ENCODE measurements at places on chromosomes 1 and 21. TPM values are rescaled to one million over a fixed set of nuclear protein-coding genes. Genes with fewer than 3 reads are reported as not detected.

- DNase-seq: peak; percentile 37
These were observed 1.1 kb downstream of the CRCT1 start for GRCh38 chr1:152515434-152515783.

DNA sequence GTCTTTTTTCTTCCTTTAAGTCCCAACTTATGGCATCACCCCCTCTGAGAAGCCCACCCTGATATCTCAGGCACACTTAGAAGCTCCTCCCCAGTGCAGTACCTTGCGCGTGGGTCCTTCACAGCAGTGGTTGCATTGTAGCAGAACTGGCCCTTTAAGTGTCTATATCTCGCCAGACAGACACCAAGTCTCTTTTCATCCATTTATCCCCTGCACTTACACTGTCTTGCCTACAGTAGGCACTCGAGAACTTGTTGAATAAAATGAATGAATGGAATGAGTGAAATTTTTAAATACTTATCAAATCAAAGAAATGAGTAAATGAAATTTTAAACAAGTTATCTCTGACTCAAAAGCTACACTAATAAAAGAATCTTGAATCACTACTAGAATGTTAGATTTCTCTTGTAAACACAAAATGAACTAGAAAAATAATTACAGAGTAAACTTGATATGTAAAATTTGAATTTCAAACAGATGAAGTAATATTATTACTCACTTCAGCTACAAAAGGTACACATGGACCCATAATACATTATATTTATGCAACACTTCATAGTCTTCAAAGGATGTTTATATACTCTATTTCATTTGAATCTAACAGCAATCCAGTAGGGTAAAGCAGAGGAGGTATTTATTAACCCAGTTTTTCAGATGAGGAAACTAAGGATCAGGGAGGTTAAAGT is 54.7 kb upstream of the MAN1A2 start:
- no peak for DNase-seq

GRCh38 chr1:117244306-117244705 is 33.6 kb upstream of the VTCN1 start:
- no peak for DNase-seq

Gene RHD
- not detected for polyA plus RNA-seq

Gene GBP5
- polyA plus RNA-seq: 0.08 TPM

Gene CDA
- polyA plus RNA-seq: 0.11 TPM

- DNase-seq: no peak
These were observed 3.3 kb downstream of the WNT3A start for GRCh38 chr1:228009828-228010775.

DNA sequence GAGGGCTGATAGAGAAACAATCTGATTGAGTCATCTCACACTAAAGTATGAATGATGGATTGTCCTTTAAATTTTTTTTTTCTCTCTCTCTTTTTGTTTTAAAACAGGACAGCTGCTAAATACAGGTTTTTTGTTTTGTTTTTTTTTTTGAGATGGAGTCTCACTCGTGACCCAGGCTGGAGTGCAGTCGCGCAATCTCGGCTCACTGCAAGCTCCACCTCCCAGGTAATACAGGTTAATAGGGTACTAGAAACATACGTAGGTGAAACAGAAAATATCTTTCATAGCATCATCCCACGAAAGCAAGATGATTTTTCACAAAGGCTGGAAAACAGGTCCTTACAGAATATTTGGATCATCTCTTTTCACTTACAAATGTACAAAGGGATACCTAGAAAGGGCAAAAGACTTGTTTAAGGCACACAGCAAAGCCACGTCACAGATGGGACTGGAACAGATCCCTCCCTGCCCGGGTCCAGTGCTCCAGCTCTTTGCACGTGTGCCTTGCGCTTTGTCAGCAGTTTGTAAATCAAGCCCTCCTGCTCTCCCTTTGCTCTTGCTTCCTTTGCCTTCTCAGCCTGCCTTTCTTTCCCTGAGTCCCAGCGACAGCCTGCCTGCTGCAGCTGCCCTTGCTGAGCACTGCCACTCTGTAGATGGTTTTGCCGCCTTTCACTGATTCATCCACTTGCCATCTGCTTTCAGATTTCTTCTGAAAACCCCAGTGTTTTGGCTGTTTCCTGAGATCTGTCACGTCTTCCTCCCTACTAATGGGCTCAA is 171.3 kb upstream of the BEND5 start:
- DNase-seq: peak; percentile 4

Gene RGS8
- polyA plus RNA-seq: not detected

Gene CCDC30
- 0.94 TPM for polyA plus RNA-seq

Gene TRIM67
- not detected for polyA plus RNA-seq

Gene SYT6
- polyA plus RNA-seq: not detected

GRCh38 chr1:178818416-178818815 is 52.5 kb downstream of the ANGPTL1 start:
- no peak for DNase-seq

GRCh38 chr1:197247465-197247864 is 20.6 kb upstream of the CRB1 start:
- no peak for DNase-seq

Gene COA7
- 13.7 TPM for polyA plus RNA-seq

GRCh38 chr1:14955976-14956375 is 197.6 kb upstream of the TMEM51 start:
- DNase-seq: no peak

- no peak for DNase-seq
These were observed 164.7 kb downstream of the GALNT2 start for GRCh38 chr1:230231774-230232145.

Data from SK-N-SH (cell line).